ENCODE measurements at places on chromosomes 6 and 20. TPM values are rescaled to one million over a fixed set of nuclear protein-coding genes. Genes with fewer than 3 reads are reported as not detected.

The RING1 gene
- 34.0 TPM for total RNA-seq

The HTR1B gene
- total RNA-seq: not detected

The GRM1 gene
- total RNA-seq: under 0.01 TPM

The PSORS1C2 gene
- total RNA-seq: not detected

The TGM6 gene
- not detected for total RNA-seq

The NTSR1 gene
- total RNA-seq: not detected

The CLDN20 gene
- not detected for total RNA-seq

The GPR6 gene
- total RNA-seq: not detected

The SLC26A8 gene
- under 0.01 TPM for total RNA-seq

The IMPG1 gene
- not detected for total RNA-seq

The PPP1R14C gene
- 3.6 TPM for total RNA-seq

The APCDD1L gene
- 16.5 TPM for total RNA-seq

The CEP57L1 gene
- 23.6 TPM for total RNA-seq

The MYLIP gene
- 10.1 TPM for total RNA-seq

The SLC2A10 gene
- total RNA-seq: 47.4 TPM
